ENCODE measurements at places on chromosomes 1 and 21.

GRCh38 chr1:29716306-29716705 is 480.0 kb downstream of the PTPRU start:
- DNase-seq: no peak

DNA sequence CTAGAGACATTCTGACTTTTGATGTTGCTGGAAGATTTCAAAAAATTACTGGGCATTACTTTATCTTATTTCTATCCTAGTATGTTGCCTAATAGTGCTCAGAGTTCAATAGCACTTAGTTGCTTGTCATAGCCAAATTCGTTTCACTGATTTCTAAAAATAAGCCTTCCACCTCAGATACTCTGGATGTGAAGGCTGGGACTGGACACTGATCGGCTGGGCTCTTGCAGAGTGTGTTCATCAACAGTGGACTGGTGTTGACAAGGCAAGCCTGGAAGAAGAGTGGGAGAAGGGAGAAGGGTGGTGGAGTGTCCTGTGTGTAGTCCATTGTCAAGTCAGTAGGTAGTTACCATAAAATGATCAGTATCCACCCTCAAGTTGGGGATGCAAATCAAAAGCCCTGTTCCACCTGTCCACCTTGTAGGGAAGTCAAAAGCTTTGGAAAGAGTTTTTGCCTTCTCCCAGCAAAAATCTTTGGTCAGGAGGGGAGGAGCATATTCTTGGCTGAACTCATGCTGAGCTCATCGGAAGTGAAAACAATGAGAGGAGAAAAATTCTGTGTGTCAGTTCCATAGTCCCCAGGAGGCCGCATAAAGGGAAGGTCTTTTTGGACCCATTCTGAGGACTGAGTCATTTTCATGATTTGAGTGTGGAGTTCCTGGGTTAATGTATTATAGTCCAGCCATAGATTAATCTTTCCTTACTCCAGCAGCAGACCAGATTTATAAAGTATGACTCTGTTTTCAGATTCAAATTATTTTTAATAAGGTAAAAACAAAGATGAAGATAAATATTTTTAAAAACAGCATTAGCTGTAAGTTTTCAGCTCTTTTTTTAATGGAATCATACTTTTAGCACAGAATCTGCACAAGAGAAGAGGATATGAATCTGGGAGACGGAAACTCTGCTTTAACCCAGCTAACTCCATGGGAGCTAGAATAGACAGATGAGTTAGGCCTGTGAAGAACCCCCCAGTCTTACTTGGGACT is 99.5 kb upstream of the BMP8A start:
- no peak for DNase-seq

DNA sequence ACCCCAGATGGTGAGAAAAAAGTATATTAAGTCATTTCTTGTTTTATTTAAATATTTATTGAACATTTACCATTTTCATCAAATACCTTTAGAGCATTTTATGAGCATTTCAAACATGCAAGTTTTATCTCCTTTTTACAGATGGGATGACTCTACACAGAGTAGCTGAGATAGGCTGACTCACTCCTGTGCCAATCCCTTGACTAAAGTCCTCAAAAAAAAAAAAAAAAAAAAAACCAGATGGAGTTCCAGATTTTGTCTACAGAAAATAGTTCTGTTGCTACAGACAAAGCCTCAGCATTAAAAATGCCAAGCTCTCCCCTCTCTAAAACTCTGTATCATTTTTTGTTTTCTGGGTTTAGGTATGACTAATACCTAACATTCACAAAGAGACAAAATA is 303.0 kb upstream of the PLD5 start:
- DNase-seq: no peak

- no peak for DNase-seq
Observed at GRCh38 chr1:206521127-206521526, 13.8 kb downstream of the RASSF5 start.

- no peak for DNase-seq
Observed at GRCh38 chr1:33473900-33474299, 1.5 kb downstream of the ZSCAN20 start.

- DNase-seq: no peak
Observed at GRCh38 chr1:25245809-25246599, 1.2 kb downstream of the RSRP1 start.

DNA sequence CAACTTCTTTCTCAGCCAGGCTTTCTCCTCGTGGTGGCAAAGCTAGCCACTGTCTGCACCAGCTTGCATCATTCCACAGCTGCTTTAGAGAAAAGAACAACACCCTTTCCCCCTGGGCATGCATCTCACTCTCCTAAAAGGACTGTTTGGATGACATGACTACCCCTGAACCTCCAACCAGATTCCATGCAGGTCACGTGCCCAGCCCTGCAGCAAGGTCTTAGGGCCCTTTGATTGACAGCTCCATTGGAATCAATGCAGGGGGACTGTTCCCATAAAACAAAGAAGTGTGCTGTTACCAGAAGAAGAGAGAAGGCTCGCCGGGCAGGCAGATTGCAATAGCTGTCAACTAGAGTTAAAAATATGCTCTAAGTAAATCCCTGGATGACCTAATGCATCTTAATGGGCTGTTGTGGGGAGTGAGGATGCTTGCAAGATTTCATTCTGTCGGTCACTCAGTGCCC is 24.4 kb downstream of the KCNA2 start:
- DNase-seq: no peak

DNA sequence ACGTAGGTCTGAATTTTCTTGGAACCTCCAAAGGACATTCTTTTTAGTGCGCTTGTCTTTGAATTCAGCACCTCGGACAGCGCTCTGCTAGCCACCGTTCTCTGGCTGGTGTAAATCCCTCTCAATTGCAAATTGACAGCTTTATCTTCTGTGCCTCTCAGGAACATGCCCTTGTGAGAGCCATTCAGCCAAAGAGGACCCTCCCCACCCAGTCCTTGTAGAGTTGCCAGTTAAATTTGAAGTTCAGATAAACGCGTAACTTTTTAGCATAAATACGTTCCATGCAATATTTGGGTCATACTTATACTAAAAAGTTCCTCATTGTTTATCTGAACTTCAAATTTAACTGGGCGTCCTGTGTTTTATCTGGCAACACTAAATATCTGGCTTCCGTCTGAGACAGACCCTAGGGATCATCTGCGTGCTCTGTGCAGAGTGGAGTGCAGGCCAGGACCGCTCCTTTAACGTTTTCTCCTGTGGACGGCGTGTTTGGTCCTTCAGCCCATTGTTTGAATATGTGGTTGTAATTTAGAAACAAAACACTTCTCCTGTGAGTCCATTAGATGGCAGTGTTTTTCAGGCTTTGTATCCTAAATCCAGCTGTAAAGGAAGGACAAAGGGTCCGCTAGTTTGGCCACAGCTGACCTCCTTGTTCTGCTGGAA is 7.0 kb downstream of the KCNAB2 start:
- peak; percentile 67 for DNase-seq

DNA sequence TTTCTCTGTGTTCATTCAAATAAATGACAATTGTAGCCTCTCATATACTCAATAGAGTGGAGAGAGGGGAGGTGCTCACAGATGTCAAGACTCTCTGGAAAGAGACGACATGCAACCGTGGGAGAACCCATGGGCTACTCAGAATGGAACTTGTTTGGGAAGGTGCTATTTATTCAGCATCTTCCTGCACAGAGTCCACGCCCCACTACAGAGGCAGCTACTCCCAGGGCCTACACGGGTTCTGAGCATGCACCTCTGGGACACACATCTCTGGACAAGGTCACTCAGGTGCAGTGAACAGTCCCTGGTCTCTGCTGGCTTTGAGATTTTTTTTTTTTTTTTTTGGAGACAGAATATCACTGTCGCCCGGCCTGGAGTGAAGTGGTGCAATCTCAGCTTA is 64.1 kb downstream of the NID1 start:
- DNase-seq: no peak

DNA sequence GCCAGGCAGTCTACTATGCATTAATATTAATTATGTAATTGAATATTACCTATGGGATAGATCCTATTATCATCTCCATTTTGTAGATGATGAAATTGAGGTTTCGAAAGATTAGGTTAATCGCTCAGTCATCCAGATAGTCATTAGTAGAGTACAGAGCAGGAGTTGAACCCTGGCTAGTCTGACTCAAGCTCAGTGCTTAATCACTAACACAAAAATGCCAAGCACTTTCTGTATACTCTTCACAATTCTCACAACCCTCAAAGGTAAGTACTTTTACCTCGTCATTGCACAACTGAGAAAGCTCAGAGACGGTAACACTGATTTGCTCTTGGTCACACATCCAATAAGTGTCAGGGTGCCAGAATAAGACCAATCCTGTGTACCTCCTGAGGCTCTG is 280.2 kb upstream of the PLXNA2 start:
- no peak for DNase-seq
